NCI-H69 (cell line): ENCODE measurements at places on chromosomes 1 and 21.

GRCh38 chr1:187276677-187277076, 447.9 kb downstream of the PLA2G4A start:
- peak; percentile 60 for DNase-seq

DNA sequence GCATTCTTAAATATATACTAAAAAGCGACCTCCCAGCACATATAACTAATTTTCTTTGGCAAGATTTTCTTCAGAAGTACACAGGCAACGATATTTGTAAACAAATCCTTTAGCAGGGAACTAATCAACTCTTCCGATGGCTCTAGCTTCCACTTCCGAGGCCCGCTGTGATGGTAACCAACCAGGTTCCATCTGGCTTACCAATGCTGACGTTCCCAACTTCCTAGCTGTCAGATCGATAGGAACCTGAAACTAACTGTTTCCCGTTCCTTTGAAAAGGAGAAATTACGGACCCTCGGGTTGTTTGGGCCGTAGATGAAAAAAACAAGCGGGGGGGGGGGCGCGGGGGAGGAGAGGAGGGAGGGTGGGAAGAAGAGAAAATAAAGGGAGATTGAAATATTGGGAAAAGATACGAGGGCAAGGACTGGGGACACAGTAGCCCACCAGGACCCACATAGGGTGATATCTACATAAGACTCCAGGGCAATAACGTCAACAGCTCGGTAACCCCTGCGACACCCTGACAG, 513 bp downstream of the GTF2B start:
- peak; percentile 40 for DNase-seq

DNA sequence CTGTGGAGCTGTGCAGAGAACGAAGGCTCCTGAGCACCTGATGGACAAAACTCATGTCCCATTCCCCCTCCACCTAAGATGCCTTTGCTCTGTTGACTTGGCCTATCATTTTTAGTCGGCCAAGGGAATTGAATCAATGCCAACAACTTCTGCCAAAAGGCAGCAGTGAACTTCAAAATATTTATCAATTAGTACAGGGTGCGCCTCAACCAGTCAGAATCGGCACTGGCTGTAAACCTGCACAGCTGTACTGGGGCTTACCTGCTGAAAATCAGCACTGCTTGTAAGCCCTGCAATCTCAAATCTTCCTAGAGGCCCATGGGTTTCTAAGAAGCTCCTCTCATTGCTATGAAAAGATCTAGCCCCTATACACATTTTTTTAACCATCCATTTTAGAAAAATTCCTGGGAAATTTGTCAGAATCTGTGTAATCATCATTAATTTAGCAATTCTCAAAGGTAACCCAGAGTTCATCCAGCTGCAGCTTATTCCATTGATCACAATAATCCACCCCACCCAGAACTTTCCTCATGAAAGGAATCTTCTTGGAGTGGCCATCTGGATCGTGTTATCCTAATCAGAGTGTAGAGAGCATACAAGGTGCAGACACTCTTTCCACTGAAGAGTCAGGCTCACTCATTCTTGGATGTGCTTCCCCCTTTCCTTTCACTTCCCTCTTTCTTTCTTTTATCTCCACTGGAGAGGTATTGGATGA, 40.2 kb downstream of the ADAMTS1 start:
- no peak for DNase-seq

GRCh38 chr21:42769183-42769819, 110.0 kb downstream of the WDR4 start:
- no peak for DNase-seq

DNA sequence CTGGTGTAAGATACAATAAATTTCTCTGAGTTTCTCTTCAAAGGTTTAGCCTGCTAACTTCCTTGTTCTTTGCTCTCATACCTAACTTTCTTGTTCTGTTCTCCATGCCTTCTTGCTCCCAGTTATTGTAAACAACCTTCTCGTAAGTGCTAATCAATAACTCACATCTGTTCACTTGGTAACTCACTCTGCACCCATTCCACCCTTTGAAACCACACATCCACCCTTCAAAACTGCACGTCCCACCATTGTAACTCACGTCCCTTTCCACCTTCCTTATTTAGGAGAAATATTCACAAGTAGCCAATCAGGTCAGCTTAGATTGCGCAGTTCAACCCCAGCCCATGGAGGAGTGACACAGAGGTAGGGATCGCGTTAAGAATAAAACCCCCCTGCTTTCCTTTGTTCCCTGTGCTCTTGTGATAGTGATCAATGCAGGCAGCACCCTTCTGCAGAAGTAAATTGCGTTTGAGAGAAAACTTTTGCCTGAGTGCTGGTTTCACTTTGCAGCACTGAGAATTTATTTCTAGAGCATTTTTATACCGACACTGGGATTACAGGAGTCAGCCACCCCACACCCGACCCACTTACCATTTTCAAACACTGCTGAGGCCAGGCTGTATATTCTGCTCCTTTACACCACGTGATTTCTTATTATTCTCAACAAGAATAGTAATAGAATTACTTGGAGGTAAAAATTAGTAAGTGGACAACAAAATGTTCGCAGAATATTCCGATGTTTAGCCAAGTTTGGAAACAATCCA, 789.2 kb upstream of the RGS18 start:
- DNase-seq, result no peak

DNA sequence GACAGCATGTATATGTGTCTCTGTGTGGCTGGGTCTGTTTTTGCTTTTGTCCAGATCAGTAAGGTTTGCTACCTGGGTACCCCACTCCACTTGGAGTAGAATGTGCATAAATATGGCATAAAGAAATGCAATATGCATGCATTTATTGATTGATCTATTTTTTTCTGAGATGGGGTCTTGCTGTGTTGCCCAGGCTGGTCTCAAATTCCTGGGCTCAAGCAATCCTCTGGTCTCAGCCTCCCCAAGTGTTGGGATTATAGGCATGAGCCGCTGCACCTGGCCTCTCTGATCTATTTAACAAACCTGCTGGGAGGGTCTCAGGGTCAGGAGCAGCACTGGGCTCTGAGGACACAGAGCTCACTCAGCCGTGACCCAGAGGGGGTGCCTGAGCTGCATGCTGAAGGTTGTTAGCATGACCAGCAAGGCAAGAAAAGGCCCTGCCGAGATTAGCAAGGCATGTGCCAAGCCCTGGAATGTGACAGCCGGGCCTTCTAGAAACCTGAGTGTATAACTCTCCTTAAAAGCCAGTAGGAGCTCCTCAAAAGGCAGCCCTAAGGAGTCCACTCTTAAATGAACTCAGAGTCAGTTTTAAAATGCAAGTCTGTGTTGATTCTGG, 22.5 kb downstream of the PCSK9 start:
- no peak for DNase-seq

DNA sequence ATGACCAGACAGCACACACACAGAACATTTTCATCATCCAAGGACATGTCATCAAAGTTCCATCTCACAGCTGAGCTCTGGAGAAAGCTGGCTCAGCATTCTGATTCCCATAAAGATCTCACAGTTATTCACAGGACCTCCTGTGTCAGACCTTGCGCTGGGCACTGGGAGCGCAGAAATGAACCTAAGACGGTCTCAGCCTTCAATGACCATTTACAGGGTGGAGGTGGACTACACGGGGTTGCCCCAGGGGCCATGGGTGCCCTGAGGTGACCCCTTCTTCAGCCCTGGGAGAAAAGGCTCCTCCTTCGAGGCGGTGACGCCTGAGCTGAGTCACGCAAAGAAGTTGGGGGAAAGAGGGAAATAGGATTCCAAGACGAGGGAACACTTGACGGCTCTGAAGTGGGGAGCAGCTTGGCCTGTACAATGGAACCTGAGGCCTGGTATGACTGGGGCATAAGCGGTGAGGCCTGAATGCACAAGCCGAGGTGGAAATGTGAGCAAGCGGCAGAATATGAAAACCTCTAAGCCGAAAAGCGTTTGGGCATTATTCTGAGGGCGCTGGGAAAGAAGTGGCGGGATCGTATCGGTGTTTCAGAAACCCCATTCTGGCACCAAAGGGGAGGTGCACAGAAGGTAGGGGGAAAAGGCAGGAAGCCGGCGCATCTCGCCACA, 797 bp downstream of the CC2D1B start:
- DNase-seq, result peak; percentile 45
